ENCODE measurements at places on chromosomes 13 and 19.

DNA sequence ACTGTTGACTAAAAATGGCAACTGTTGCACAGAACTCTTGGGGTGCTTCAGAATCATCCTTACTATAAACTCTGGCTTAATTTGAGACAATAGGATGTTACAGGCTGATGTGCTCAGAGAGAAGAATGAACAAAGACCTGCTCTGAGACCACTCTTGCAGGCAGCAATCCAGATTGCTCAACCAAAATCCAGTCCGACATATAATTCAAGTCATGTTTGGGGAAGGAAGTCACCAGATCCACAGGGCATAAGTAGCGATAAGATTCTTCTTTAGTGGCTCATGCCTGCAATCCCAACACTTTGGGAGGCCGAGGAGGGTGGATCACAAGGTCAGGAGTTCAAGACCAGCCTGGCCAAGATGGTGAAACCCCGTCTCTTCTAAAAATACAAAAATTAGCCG lies 20.6 kb downstream of the MTMR6 start:
- no peak for DNase-seq

- DNase-seq = no peak
Observed at GRCh38 chr13:66375756-66376155, 854.4 kb downstream of the PCDH9 start.

DNA sequence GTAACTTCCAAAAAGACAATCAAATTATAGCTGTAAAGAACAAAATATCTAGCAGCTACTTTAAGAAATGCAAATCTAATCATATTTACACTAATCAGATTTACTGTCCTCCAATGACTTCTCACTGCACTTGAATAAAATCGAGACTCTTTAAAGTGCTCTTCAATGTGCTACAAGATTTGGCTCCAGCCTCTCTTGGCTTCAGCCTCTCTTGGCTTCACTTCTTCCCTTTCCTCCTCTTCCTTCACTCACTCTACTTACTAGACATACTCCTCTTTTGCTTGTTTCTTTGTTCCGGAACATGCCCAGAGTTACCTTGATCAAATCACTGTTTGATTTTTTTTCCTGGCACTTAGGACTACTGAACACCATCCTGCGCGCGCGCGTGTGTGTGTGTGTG lies 495.4 kb downstream of the LMO7 start:
- DNase-seq = no peak

DNA sequence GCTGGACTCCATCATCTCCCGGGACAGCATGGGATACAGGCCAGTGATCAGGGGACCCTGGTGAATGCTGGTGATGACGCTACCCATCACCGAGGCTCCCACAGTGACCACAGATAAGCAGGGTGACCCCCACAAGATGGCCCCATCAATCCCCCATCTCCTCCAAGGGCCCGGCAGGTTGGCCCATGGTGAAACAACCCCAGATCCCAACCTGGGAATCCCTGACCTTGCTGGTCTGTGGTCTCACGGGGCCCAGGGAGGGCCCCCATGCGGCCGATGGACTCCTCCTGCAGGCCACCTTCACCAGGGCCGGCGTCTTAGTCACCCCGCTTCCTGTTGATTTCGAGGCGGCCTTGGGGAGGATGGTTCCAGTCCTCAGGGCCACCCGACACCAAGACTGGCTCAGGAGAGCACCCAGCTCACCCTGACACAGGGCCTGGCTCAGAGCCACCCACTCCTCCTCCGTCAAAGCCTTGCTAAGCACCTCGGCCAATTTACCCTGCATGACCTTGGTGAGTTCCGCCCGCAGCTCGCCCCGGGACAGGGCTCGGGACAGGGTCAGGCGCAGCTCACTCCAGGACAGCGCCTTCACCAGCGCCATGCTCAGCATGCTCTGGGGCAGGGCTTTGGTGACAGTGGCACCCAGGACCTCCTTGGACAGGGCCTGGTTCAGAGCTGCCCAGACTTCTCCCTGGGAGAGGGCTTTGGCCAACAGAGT lies 10.0 kb downstream of the IQCN start:
- no peak for DNase-seq

DNA sequence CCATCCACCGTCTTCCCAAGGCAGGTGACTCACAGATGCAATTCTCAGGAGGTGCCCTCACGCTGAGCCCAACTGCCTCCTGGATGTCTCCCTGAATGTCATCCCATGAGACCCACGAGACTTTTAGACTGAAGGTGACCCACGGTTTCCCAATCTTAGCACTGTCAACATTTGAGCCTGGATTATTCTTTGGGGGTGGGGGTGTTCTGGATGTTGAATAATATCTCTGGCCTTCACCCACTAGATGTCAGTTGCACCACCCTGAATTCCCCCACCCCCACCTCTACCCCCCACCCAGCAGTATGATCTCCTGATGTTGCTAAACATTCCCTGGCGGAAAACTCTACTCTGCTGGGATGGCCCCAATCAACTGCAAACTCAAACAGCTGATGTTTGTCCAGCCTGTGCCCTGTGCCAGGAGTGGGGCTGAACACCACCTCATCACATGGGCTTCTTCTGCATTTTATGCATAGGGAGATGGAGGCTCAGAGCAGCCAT lies 2.2 kb upstream of the CYP4F22 start:
- DNase-seq = no peak

DNA sequence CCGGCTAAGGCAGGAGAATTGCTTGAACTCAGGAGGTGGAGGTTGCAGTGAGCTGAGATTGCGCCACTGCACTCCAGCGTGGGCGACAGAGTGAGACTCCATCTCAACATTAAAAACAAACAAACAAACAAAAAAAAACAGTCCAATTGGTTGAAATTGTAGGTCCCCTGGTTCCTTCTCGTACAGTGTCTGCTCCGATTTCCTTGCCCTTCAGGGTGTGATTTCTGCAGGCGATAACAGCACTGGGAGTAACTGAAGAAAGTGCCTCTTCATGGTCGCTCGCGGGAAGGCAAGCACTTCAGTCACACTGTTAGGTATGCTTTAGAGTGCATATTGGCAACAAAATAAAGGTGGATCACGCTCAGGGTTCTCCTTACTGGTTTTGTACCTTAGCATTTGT lies 39.7 kb downstream of the TPT1 start:
- no peak for DNase-seq

- no peak for DNase-seq
Observed at GRCh38 chr13:87712012-87712411, 40.8 kb downstream of the SLITRK5 start.

DNA sequence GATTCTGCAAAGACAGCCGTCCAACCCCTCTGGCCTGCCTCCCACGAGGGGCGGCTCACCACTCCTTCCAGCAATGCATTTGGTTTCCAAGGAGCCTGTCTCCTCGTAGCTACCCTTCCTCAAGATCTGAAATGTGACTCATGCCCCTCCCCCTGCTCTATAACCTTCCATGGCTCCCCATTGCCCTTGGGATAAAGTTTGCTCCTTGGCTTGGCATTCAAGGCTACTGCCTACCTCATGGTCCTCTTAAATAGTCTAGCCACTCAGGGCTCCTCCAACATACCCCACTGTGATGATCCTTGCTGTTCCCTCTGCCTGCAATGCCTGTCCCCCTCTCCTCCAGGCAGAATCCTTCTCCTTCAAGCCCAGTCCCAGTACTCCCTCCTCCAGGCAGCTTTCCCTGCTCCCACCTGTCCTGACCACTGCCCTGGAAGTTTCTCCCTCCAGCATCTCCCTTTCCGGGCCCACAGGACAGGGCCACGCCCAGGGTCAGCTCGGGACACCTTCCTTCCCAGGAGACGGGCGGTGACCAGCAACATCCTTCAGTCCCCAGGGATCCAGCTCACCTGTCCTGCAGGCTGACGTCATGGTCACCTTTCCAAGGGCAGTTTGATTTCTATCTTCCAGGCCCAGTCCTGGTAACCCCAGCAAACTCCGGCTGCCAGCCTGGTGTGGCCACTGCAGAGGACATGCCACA lies 19.2 kb upstream of the SEMA6B start:
- DNase-seq = no peak

- DNase-seq = no peak
Observed at GRCh38 chr13:75860935-75861334, 224.8 kb downstream of the LMO7 start.

GRCh38 chr19:18453269-18454024 lies 15.5 kb upstream of the ISYNA1 start:
- DNase-seq = peak; percentile 54

DNA sequence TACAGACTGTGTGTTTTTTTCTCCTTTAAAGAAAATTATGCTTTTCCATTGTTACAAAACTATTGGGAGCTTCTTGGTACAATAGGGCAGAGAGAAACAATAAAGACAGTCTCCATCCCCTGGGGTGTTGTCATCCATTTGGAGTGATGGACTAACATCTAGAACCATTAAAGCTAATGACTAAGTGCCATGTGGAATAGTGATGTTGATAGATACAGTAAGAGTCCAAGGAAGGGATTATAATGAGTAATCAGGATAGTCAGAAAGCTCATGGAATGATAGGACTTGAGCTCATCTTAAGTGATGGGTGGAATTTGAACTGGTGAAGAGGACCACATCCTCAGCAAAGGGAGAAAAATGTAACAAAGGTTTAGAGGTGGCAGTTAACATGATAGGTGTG lies 24.1 kb upstream of the FRY start:
- DNase-seq = no peak

- no peak for DNase-seq
Observed at GRCh38 chr13:39461685-39462266, 141.2 kb downstream of the LHFPL6 start.

GRCh38 chr19:18416778-18417249 lies 2.4 kb upstream of the SSBP4 start:
- no peak for DNase-seq

GRCh38 chr13:74026753-74027152 lies 107.5 kb downstream of the KLF12 start:
- no peak for DNase-seq

DNA sequence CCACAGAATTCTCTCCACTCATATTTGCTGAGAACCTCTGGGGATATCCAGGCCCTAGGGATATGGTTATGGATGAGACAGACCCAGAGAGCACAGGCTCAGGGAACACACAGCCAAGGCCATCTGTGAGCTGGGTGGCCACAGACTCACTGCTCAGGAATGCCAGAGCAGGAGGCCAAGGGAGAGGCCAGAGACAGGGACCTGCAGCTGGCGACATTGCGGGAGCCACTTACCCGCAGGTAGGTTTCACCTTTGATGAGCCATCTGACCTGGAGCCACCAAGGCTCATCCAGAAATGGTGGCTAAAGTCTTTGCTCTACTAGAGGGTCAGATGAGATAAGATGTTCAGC lies 29.4 kb downstream of the CCNE1 start:
- no peak for DNase-seq

DNA sequence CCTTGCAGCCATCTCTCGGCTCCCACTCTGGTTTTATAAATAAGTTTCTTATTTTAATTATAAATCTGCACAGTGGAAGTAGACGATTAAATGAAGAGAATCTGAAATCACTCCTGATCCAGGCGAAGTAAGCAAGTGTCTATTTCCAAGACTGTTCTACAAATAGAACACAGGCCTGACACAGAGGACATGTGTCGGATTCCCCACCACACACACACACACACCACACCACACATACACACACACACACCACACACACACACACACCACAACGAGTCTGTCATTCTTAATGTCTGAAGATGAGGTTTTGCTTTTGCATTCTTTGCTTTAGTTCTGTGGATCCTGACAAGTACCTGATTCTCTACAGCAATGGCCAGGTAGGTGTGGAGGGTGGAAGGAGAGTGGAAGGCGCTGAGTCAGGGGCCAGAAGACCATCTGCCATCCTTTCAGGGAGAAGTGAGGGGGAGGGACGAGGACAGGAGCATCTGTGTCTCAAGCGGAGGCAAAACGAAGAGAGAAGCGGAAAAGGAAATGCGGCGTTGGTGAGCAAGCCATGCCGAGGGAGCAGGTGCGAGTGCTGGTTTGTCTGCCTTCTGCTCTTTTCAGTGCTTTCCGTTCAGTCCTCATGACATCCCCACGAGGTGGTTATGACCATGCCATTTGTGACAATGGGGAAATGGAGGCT lies 110.2 kb downstream of the TEX26 start:
- DNase-seq = no peak

GRCh38 chr13:67854990-67855389 lies 624.9 kb upstream of the PCDH9 start:
- no peak for DNase-seq

GRCh38 chr19:42301646-42302203 lies at the start of gene PRR19:
TSS of gene PRR19 (plus strand) at chr19:42302132. CDS start at chr19:42309585, 7,453 bp downstream.
- no peak for DNase-seq

DNA sequence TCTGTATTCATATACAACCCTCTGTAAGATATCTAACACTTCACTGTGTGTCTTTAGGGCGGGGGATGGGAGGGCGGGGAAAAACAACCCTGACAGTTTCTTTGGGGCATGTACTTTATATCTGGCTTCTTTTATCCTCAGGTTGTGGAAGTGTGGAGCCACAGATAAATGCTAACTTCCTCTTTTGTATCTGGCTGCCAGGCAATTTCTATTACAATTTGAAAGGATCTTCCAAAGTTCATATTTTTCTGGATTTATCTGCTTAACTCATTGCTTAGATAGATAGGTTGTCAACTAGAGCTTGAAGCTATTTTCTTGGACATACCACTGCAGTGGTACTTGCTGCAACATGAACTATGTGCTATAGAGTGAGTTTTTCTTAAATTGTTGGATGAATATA lies 393.0 kb downstream of the LMO7 start:
- DNase-seq = no peak

GRCh38 chr13:67932991-67933390 lies 702.9 kb upstream of the PCDH9 start:
- no peak for DNase-seq

DNA sequence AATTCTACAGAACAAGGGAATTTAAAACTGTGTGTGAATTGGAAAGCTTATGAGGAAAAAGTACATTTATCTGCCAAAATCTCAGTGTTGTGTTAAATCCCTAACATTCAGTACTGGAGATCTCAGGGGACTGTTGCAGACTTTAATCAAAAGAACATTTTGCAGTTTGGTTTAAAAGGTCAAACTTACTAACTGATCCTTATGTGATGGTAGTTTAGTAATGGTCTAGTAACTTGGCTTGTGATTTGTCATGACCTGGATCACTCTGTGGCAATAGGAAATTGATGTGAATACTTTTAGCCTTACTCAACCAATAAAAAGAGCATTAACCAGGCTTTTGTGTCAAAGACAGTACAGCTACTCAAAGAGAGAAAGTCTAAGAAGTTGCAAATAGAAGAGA lies 862.1 kb upstream of the MIR17HG start:
- peak; percentile 92 for DNase-seq

GRCh38 chr13:110168999-110169933 lies 137.7 kb downstream of the COL4A1 start:
- DNase-seq = no peak

- no peak for DNase-seq
Observed at GRCh38 chr19:48918801-48919247, 14.7 kb upstream of the DHDH start.

Data from GM04503 (cell line).